ENCODE measurements at places on chromosomes 3 and 15. TPM values are rescaled to one million over a fixed set of nuclear protein-coding genes. Genes with fewer than 3 reads are reported as not detected.

DNA sequence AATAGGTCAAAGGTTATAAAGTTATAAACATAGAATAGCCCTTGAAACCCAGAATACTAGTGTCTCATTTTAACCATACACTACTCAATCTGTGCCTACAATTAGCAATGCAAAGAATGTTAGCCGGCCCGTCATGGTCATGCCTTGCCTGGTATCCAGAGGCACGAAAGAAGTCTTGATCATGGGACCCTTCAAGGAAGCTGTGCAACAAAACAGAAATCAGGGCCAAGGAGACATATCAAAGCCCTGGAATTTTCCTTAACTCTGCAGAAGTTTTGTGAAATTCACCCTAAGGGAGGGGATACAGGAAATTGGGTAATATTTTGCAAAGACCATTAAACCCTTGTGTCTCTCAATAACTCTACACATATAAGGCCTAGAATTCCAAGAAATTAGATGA lies 482.4 kb downstream of the ROBO1 start:
- H3K4me1 ChIP-seq, result no peaks in the 10 kb centered on the region
- H3K4me3 ChIP-seq, result no peak overlapping the region
- no peak overlapping the region for H3K27ac ChIP-seq
- H3K36me3 ChIP-seq, result no peaks in the 10 kb centered on the region

TM6SF1 gene
- 10.3 TPM for total RNA-seq

ROPN1B gene
- total RNA-seq, result not detected

TAMM41 gene
- total RNA-seq, result 2.1 TPM

CIAO2A gene
- 65.2 TPM for total RNA-seq

- no peak for DNase-seq
- H3K27me3 ChIP-seq, result no peaks in the 10 kb centered on the region
- H3K4me3 ChIP-seq, result no peak overlapping the region
- H3K27ac ChIP-seq, result no peak overlapping the region
Observed at GRCh38 chr15:33915571-33916407, 52.5 kb upstream of the CHRM5 start.

PLA2G4D gene
- total RNA-seq, result 0.10 TPM
